ENCODE measurements at places on chromosomes 5 and 9.

- DNase-seq = no peak
Measured at GRCh38 chr5:96458176-96458575, 25.1 kb upstream of the PCSK1 start.

DNA sequence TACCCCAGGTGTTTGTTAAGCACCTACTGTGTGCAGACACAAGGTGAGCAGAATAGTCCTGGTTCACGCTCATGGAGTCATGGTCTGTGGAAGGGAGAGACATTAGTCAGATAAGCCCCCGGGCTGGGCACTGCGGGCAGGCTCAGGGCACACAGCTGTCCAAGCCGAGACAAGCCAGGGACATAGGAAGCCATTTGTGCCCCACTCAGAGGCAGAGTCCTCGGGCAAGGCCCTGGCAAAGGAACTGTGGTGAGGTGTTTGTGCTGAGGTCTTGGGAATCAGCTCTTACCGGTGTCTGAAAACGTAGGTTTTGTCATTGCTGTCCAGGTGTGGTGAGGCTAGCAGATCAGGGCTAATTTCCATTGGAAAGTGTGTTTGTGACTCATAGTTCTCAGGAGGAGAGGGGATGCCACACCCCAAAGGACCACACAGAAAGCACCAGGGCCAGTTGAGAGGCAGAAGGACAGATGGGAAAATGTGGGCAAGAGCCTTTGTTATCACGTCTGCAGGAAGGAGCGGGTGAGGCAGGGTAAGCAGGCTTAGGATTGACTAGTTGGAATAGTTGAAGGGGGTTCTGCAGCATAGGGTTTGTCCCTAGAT is 46.1 kb upstream of the NEURL1B start:
- DNase-seq = no peak

DNA sequence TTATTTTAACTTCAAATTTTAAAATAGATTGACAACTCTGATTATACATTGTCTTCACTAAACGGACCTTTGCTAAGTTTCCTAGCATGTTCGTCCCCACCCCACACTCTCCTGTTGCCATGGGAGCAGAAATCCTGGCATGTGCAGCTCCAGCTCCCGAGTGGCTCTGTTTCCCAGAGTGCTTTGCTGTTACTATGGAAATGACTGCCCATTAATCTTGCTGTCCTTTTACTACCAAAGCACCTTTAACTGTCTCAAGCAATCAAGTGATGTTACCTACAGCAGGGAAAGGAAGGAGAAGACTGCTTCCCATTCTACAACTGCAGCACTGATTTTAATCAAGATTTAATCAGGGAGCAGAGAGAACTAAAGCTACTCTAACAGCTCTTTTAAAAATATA is 212.0 kb upstream of the KIF2A start:
- peak; percentile 42 for DNase-seq

GRCh38 chr5:117982691-117983090 is 1005.7 kb downstream of the DTWD2 start:
- DNase-seq = no peak

DNA sequence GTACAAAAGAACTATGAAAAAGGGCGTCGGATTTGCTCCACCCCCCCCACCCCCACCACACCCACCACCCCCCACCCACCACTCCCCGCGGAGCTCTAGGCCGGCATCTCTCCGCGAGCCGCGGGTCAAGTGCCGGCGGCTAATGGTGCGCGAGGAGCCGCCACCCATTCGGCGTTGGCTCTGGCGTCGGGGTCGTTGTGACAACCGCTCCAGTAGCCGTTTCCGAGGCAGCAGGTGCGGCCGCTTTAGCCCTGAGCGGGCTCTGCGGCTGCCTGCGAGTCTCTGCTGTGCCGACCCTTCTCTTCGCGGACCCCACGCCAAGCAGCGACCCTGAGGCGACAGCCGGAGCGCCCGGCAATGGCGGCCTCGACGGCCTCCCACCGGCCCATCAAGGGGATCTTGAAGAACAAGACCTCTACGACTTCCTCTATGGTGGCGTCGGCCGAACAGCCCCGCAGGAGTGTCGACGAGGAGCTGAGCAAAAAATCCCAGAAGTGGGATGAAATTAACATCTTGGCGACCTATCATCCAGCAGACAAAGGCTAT is at the start of gene PPP1R2B:
TSS of gene PPP1R2B (plus strand) at position 90 of the 546 bp plus-strand sequence. CDS start at position 358, 268 bp downstream.
- DNase-seq = no peak

DNA sequence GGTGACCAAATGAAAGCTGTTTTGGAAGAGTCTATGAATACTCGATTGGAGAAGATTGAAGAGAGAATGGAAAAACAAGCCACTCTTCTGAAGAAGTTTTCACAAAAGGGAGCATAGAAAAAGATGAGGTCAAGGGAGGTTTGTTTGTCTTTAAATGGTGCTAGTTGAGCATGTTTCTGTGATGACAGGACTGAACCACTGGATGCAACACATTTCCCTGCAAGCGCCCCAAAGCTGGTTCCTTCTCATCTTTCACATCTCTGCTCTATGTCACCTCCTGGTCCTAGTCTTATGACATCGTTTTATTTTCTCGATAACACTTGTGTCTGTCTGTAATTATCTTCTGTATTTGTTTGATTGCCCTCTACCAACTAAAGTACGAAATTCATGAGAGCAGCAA is 3.8 kb upstream of the CCDC192 start:
- DNase-seq = no peak

DNA sequence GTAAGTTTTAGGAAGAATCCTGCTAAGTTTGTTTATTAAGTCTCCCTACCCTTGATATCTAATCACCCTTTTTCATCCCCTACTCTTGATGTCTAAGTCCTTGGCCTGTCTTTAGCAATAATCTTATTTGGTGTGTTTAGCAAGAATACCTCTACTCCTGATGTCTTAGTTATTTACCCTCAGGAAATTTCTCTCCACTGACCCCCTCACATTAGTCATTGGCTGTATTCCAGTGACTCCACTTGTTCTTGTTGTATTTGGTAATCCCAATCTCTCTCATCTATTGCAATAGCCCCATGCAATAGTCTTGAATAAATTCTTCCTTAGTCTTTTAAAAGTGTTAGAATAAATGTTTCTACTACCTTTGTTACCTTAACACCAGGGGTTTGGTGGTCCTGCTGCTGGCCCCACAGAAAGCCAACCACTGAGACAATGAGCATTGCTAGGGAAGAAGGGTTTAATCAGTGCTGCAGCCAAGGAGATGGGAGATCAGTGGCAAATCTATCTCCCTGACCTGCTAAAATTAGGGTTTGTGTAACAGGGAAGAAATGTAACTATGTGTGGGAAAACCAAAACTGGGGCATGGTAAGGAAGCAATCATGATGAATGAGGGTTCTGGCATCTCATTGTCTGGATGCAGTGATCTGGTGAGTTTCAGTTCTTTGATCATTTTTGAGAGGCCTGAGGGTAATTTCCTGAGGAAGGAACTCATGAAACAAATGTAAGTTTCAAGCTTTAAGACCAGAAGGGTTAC is 236.4 kb upstream of the DAB2 start:
- DNase-seq = no peak

DNA sequence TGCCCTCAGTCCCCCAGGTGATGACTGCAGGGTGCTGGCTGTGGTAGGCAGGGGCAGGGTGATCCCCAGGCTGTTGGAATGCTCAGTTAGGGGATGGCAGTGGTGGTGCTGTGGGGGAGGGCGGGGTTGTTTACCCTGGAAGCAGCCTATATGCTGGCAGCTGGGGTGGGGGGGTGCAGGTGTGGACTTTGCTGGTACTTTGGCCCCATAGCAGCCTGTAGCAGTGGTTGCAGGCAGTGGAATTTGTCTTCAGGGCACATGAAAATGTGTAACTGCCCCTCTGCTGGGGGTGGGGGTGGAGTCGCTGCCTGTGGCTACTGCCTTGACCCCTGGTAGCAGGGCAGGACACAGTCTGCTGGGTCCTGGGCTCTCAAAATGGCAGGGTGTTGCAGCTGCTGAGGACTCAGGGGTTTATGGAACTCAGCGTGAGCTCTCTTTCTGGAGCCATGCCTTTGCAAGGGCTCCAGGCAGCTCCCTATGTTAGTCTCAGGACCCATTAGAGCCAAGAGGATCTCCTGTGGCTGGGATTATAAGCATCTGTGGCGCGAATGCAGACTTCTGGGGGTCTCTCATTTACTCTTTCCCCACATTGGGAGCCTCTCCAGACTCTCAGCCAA is 65.0 kb downstream of the RMI1 start:
- DNase-seq = no peak

Data from kidney epithelial cell (primary cell).